Thyroid gland (tissue), 4 donors: ENCODE measurements at places on chromosomes 4 and X. TPM values are rescaled to one million over a fixed set of nuclear protein-coding genes. Genes with fewer than 3 reads are reported as not detected.

DNA sequence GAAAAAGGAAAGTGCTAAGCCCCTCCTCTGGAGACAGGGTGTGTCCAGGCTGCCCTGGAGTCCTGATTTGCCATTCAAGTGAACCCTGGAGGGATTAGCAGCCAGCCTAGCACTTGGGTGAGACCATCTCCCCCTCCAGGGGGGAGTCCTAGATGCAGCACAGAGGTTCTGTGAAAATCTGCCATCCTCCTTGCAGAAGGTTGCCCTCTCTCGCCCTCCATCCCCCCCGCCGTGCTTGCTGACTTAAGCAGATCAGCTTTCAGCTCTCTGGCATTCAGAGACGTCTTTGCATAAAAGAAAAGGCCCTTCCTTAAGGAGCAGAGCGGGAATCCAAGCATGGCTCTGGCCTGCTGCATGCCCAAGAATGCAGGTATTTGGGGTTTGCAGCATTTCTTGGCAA is 102.1 kb upstream of the SCML1 start:
- DNase-seq: peak; percentile 28
- H3K27me3 ChIP-seq: no peaks in the 10 kb centered on the region
- H3K4me1 ChIP-seq: no peaks in the 10 kb centered on the region
- no peaks in the 10 kb centered on the region for H3K36me3 ChIP-seq

DNA sequence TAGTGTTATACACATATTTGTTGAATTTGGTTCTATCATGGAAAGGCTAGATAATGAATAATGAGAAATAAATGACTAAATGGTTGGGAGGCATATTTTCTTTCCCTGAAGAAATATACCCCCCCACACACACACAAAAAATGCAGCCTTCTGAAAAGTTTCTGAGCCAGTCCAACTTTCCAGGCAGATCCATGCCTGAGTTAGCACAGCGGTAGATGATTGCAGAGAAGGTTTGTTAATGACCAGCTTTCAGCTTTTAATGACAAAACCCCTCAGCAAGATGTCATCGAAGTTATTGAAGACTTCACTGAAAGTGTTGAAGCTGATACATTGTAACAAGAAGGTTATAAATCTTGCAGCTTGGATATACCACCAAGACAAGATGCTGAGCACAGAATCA is 61.4 kb downstream of the GBA3 start:
- no peak overlapping the region for H3K4me3 ChIP-seq
- no peaks in the 10 kb centered on the region for H3K36me3 ChIP-seq
- H3K27me3 ChIP-seq: no peaks in the 10 kb centered on the region
- no peaks in the 10 kb centered on the region for H3K4me1 ChIP-seq

DNA sequence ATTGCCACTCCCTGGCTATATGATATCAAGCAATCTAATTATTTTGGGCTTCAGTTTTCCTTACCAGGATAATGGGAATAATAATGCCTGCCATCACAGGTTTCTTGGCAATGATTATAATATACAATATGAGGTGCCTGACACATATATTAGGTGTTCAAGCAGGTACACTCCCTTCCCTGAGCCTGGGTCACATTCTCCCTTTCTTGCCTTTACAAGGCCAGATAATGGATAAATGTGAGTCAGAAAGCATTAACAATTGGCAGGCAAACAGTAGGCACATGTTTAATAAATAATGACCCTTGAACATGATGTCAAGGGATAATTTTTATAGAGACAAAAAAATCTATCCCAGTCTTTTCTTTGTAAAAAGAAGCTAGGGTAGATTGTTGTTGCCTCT is 17.2 kb downstream of the NDP start:
- no peaks in the 10 kb centered on the region for H3K4me1 ChIP-seq
- DNase-seq: no peak
- no peak overlapping the region for H3K27ac ChIP-seq
- no peaks in the 10 kb centered on the region for H3K36me3 ChIP-seq
- H3K4me3 ChIP-seq: no peak overlapping the region

Gene RTL5
- 6.6 TPM for total RNA-seq
